ENCODE measurements at places on chromosomes 6 and 20.

DNA sequence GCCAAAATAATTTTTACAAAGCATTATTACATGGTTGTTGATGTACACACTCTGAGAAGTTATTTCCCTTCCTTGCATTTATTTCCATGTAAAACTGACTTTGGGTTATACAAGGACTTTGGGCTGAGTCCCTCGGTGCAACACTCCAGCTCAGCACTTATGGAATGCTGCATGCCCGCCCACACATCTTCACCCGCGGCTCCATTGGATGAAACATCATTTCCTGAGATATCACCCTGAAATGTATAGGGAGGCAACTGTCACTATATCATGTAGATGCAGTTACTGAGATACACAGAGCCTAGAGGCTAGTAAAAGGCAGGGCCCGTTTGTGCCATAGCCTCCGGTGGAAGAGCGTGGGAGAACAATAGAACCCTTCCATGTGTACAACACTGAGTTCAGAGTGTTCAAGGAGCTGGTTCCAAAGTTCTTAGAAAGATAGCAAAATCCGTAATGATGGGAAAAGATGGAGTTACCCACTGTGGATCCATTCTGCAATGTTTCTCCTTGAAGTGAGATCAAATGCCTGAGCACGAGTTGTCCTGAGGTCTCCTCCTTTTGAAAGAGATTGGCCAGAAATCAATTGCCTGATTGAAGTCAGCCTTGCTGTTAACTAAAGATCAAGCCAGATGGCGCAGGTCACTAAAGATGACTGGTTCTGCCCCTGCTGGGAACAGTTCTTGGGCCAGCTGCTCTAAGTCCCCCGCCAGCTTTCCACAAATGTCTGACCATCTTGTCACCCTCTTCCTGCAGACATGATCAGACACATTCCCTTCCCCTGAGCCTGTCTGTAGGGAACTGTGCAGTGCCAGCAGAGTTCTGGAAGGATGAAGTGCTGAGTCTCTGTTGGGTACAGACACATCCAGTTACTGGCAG lies 100.9 kb upstream of the IYD start:
- no peak for DNase-seq

DNA sequence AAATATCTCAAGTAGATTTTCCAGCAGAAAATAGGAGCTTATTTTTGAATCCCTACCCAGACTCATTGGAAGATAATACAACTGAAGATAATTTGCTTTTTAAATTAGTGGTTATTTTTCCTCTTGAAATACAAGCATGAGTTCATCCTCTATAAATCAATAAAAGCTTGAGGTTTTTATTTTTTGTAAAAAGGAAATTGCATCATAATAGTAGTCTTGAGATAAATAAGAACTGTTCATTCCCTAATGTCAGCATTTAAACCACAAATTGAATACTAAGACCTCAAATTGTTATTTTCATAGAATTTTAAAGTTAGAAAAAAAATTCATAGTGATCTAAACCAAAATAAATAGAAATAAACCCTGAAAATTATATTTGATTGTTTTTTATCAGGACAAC lies 719.1 kb downstream of the CD109 start:
- DNase-seq: no peak

DNA sequence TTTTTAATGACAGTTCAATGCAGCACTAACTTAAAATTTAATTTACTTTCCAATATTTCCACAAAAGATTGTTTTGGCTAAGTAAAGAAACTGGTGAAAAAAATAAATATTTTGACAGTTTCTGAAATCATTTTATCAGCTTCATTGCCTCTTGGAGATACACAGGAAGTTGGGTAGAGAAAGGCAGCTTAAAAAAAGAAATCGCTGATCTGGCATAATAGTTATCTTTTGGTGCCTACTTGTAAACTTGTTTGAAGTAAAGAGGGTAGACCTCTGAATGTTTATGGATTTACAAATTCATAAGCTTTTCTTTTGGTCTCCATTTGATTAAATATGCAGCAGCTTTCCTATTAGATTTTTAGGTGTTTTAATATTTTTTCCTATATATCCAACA lies 103.4 kb downstream of the RTN4IP1 start:
- DNase-seq: no peak

DNA sequence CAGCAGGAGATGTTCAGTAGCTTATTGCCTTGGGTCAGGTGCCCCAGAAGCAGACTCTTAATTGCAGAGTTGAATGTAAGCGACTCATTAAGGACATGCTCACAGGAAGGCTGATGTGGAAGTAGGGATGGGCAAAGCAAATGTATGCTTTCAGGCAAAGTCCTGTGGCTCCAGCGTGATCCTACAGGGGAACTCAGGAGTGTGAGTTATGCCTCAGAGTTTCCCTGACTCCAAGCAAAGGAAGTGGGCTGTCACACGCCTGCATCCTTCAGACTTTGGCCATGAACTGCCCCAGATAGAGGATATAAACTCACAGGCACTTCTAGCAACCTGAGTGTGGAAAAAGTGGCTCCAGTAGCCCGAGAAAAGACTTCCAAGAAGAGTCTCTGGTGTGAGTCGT lies 64.9 kb upstream of the ZNF133 start:
- DNase-seq: no peak

- DNase-seq: no peak
Observed at GRCh38 chr6:16690608-16691142, 70.6 kb downstream of the ATXN1 start.

DNA sequence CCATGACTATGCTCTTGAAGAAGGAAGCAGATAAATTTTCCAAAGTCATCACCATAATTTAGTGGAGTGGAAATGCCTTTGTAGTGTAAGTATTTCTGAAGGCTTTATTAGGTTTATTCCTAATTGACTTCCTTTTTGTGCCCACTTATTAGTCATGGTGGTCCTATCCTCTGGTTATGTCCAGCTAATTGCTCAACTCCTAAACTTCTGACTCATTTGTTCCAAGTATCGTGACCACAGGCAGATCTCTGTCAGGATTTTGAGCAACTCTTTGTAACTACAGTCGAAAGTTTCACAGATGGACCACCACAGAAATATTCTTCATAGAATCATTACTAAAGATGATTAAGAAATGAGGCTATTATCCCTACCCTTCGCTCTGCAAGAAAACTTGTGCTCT lies 315.6 kb upstream of the PTCHD4 start:
- no peak for DNase-seq

GRCh38 chr20:48689388-48689787 lies 138.4 kb downstream of the PREX1 start:
- DNase-seq: no peak

DNA sequence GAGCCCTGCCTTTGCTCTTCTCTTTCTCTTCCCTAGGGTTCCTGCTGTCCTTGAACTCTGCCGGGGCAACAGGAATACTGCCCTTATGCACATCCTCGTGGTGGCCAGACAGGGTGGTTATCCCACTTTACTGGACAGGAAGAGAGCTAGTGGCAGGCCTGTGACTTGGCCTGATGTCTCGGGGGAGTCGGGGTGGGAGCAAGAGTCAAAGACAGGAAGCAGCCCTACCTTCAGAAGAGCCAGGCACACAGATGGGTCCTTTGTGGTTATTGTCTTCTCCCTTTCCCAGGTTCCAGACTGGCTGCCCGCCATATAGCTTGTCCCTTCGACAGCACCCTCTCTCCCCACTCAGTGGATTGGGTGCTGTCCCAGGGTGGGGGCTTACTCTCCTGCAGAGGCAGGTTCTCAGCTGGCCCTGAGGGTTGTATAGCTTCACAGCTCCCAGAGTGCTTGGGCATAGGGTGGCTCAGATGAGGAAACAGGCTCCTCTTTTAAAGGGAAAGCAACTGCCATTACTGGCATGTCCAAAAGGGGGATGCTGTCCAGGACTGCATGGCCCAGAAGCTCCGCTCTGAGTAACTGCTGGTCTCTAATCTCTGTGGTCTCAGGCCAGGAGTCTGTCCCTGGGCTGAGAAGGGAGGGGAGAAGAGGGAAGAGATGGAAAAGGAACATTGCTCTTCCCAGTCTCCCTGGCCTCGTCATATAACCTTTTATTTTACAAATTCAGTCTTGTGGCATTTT lies 17.3 kb downstream of the PLCG1 start:
- no peak for DNase-seq

DNA sequence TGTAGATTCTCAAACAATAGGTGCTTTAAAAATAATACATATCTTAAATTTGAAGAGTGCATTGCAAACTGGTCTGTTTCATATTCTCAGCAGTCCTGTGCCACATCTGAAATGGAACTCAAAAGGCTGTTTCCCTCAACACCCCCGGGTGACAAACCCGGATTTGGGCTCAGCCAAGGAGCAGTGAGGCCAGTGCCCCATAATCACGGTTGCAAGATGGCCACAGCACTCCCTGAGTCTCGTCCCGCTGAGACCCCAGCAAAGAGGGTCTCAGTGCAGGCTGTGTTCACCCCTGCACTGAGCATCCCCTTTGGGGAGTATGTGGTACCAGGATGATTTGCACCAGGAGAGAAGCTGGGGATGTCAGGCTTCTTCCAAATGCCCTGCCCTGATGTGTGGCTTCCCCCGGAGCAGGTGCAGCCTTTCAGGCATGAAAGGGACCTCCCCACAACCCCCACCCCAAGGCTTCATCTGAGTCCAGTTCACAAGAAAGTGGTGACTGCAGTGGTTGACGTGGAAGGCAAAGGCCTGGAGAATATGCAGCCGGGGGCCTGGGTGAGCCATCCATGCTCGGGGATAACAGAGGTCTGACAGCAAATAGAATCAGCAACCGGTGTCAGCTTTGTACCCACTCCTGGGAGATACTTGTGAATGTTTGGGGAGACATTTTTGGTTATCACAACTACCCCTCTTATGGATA lies 202.9 kb downstream of the SYNDIG1 start:
- no peak for DNase-seq

GRCh38 chr20:10359621-10360040 lies 74.4 kb downstream of the MKKS start:
- DNase-seq: no peak

- no peak for DNase-seq
Observed at GRCh38 chr6:151147118-151147832, 92.5 kb upstream of the AKAP12 start.

DNA sequence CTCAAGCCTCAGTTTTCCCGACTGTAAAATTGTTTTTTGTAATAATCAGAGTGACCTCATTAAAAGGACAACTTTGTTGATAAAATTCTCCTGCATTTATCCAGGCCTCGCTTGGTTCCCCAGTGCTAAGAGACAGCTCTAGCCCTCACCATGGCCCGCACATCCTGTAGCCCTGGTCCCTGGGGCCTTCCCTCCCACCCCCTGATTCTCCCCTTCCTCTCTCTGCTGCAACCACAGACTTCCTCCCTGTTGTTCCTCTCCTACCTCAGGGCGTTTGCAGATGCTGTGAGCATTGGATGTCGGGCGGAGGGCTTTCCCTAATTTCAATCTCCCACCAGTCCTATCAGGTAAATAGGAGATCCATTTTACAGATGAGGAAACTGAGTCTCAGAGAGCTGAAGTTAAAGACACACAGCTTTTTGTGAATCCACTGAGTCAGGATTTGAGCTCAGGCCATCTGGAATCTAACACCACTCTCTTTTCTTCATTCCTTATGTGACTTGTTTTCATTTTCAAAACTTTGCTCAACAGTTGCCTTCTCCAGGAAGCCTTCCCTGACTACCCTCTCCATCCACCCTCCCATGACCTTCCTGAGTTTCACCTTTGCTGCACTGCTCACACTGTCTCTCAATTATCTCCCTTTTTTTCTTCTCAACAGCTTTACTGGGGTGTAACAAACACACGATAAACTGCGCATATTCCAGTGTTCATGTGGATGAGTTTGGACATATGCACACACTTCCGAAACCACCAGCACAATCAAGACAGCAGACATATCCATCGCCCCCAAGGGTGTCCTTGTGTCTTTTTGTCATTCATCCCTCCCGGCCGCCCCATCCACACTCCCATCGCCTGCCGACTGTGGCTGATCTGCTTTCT lies 107.1 kb downstream of the CEBPB start:
- DNase-seq: no peak

DNA sequence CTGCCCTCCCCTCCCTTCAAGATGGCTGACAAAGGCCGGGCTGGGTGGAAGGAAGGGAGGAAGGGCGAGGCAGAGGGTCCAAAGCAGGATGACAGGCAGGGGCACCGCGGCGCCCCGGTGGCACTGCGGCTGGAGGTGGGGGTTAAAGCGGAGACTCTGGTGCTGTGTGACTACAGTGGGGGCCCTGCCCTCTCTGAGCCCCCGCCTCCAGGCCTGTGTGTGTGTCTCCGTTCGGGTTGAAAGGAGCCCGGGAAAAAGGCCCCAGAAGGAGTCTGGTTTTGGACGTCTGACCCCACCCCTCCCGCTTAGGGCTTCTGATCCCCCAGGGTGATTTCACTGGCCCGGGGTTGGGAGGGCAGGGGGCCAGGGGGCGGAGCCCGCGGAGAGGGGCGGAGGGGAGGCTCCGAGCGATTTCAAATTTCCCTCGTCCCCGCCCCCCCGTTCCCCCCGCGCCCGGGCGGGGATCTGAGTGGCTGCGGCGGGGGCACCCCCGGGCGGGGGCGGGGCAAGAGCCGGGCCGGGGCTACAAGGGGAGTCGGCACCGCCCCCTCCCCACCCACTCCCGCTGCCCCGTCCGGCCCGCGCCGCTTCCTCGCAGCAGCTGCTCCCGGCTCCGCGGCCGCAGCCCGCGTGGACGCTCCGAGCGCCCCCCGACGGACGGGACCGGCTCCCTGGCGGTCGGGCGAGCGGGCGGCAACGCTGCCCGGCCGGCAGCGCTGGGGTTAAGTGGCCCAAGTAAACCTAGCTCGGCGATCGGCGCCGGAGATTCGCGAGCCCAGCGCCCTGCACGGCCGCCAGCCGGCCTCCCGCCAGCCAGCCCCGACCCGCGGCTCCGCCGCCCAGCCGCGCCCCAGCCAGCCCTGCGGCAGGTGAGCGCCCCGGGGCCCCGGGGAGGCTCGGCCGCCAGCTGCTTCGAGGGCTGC lies at the start of gene DNMT3B:
TSS of gene DNMT3B (plus strand) at position 555 of the 923 bp plus-strand sequence. CDS start 17,939 bp downstream, outside the sequence.
- peak; percentile 33 for DNase-seq

All from SHP77 treated with DMSO at 0.1 percent for 48 hours (cell line).